ENCODE measurements at places on chromosomes 4 and X.

- H3K4me3 ChIP-seq: no peak overlapping the region
- H3K27ac ChIP-seq: no peak overlapping the region
- no peaks in the 10 kb centered on the region for H3K4me1 ChIP-seq
- no peaks in the 10 kb centered on the region for H3K36me3 ChIP-seq
- H3K27me3 ChIP-seq: no peaks in the 10 kb centered on the region
These were observed 138.0 kb downstream of the VEGFC start for GRCh38 chr4:176654565-176655216.

DNA sequence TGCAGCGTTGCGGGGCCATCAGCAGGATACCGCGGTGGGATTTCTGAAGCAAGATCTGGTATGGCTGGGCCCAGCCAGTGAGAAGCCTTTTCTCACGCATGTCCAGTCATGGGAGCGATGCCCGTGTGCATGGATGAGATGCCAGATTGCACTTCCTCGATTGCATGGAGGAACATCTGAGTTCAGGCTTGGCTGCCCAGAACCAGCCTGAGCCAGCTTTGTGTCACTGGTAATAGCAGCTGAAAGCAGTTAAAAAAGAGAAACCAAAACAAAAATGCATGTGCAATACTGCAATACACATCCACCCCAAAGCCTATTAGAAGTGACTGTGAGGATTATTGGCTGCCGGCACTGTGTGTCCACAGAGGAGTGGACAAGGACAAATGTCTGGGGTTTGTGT is 59.3 kb downstream of the PSAPL1 start:
- no peaks in the 10 kb centered on the region for H3K36me3 ChIP-seq
- H3K4me1 ChIP-seq: no peaks in the 10 kb centered on the region
- peaks cover 4% of the 10 kb centered on the region for H3K27me3 ChIP-seq

DNA sequence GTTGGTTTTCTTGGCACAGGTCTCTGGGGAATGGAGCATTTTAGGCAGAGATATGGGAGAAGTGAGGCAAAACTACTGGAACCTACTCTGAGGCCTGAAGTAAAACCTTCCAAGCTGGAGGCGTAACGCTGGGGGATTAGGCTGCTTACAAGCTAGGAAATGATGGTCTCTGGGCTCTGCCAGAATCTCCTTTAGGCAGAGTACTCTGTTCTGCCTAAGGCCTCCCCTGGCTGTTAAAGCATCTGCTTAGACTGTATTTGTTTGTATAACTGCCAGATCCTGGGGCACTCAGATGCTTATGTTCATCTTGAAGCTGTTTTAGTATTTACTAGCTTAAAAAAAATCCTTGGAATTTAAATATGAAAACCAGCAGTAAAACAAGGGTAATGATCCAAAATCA is 822.2 kb downstream of the RPA4 start:
- H3K4me1 ChIP-seq: no peaks in the 10 kb centered on the region
- no peak overlapping the region for H3K27ac ChIP-seq
- no peak for DNase-seq
- no peak overlapping the region for H3K4me3 ChIP-seq
- H3K27me3 ChIP-seq: no peaks in the 10 kb centered on the region

- H3K27me3 ChIP-seq: peaks cover 5% of the 10 kb centered on the region
- no peaks in the 10 kb centered on the region for H3K4me1 ChIP-seq
- no peak overlapping the region for H3K4me3 ChIP-seq
- DNase-seq: no peak
These were observed 161.9 kb downstream of the PHF8 start for GRCh38 chrX:53882331-53882730.

GRCh38 chrX:103372886-103373285 is 3.5 kb upstream of the BEX3 start:
- H3K27me3 ChIP-seq: no peaks in the 10 kb centered on the region
- H3K4me1 ChIP-seq: no peaks in the 10 kb centered on the region
- no peak overlapping the region for H3K4me3 ChIP-seq
- no peak overlapping the region for H3K27ac ChIP-seq
- H3K36me3 ChIP-seq: no peaks in the 10 kb centered on the region

- peak overlapping the region; percentile 49 for H3K27ac ChIP-seq
These were observed 13.9 kb downstream of the ATP8A1 start for GRCh38 chr4:42642845-42643615.

GRCh38 chr4:4302416-4302815 is 12.4 kb downstream of the ZBTB49 start:
- no peak for DNase-seq
- H3K27me3 ChIP-seq: no peaks in the 10 kb centered on the region
- no peak overlapping the region for H3K27ac ChIP-seq
- no peak overlapping the region for H3K4me3 ChIP-seq
- peaks cover 36% of the 10 kb centered on the region for H3K36me3 ChIP-seq
- H3K4me1 ChIP-seq: no peaks in the 10 kb centered on the region

- H3K27me3 ChIP-seq: no peaks in the 10 kb centered on the region
- H3K4me1 ChIP-seq: no peaks in the 10 kb centered on the region
- no peak for DNase-seq
- no peak overlapping the region for H3K27ac ChIP-seq
- H3K4me3 ChIP-seq: no peak overlapping the region
These were observed 1499.5 kb upstream of the ADGRL3 start for GRCh38 chr4:59700651-59701050.

Measured in spleen (tissue), 13 donors.